Mesenteric fat pad (tissue), 1 donor: ENCODE measurements at places on chromosomes 7 and 10. TPM values are rescaled to one million over a fixed set of nuclear protein-coding genes. Genes with fewer than 3 reads are reported as not detected.

DNA sequence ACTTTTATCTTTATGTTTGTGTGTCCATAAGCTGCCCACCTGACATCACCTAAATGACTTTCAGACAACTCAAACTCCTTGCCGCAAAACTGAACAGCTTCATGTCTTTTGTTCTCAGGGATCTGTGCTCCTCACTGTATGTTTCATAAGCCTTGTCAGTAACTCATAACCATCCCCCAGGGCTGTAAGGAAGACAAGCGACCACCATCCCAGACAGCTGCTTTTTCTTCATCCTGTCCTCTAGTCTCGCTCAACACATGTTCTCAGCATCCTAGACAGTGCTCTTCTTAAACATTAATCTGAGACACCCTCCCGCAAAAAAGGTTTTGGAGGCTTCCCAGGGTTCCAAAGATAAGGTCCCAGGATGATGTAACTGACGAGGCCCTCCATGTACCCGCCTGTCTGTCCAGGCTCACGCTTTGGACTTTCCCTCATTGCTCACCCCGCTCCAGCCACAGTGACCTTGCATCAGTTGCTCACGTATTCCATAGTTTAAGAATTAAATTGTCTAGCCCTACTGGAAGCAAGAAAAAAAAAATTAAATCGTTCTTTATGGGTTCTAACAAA, 69.8 kb downstream of the MAP3K8 start:
- DNase-seq = no peak

DNA sequence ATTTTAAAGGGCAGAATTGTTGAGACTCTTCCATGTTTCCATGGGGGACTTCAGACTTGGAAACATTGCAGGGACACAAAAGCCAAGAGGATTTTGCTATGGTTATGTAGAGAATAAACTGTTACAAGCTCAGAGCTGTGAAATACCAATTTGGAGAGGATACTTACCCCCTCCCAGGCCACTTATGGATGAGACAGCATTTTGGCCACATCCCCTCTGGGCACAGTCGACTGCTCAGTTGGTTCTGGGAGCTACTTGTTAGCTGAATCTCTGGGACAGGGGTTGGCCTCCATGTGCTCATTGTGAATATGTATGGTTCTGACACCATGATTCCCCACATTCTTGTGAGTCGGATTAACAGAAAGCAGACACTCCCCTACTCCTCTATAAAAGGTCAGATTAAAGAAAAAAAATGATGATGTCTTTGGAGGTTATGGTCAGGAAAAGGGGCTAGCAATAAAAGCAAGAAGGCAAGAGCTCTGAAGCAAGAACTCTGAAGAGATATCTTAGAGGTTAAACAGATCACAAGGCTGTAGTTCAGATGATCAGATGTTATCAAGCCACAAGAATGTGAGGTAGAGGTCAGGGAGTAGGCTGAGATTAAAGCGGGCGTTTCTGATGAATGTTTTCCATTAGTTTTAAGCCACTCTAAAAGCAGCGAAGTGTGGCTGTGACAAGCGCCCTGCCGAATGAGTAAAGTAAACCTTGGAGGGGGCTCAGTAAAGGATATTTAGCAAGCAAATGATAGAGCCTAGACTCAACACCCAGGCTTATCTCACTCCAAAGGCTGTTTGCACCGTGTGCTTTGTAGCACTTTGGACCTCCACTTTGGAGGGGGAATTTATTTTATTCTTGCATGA, 17.2 kb downstream of the STAMBPL1 start:
- DNase-seq = no peak

DNA sequence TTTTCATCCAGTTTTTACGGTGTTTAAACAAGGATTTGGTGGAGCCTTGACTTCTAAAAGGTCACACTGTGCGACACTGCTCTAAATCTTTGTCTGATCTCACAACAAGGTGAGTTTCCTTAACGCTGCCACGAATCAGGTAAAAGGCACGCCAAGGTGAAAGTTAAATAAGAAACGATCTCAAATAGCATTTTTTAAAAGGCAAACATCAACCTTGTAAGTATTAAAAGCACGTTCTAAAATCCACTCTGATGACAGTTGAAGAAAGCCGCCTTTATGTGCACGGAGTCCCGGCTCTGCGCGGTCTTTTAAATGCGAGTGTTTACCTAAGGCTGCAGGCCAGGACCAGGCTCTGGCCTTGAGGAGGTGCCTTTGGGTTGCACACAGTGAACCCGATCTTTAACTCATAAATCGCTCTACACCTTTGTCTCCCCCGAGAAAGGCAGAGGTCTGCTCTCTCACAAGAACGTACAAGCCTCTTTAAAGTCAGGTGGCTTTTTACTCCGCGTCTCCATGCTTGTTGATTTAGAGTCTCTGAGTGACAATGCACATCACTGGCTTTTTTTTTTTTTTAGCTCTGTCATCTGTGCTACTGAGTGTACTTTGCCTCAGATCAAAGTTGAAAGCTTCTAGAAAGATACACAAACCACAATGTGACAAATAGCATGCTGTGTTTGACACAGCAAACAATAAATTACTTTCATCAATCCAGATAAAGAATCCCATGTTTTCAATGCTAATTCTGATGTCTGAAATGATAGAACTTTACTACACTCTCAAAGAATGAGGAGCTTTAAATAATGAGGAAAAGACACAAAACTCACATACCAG, 25.9 kb upstream of the RNF32 start:
- DNase-seq = no peak

GRCh38 chr7:99497766-99498545, 2.1 kb downstream of the ZNF394 start:
- no peak for DNase-seq

DNA sequence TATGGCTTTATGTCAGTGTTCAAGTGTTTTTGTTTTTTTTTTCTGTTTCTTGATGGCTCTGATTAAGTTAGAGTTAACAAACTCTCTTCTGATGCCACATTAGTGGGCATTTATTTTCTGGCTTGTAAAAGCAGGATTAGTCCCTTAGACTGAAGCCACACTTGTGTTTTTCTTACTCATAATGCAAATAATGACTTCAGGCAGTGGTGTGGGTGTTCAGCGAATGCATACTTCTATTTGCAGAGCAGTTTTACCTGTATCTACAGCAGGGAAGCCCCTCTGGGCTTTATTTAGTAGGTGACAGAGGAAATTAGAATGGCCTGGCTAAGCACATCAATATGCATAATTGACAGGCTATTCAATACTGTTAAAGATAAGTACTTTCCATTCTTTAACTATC, 79.9 kb downstream of the CNNM2 start:
- DNase-seq = no peak

The ZC3HAV1L gene
- total RNA-seq = 13.6 TPM

- DNase-seq = no peak
Measured at GRCh38 chr10:6877722-6878392, 297.8 kb upstream of the PRKCQ start.

GRCh38 chr7:134289841-134290240, 26.9 kb downstream of the SLC35B4 start:
- no peak for DNase-seq

DNA sequence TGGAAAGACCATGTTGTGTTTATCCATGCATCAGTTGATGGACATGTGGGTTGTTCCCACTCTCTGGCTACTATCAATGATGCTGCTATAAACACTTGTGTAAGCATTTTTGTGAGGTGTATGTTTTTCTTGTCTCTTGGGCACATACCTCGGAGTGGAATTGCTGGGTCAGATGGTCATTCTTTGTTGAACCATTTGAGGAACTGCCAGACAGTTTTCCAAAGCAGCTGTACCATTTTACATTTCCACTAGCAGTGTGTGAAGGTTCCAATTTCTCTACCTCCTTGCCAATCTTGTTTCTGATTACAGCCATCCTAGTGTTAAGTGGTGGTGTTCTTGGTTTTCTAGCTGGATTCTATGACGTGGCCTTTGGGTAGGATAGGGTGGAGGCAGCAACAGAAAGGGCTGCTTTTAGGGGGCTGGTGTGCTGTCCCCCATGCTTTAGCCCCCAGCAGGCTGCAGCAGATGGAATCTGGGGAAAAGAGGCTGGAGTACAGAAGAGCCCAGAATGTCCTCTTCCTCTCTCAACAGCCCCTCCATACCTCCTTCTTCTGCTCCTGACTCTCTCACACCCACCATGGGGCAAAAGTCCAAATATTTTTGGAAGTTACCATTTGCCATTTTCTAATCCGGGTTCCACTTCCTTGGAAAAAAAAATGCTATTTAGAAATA, 352.7 kb downstream of the FRMD4A start:
- no peak for DNase-seq

The TMEM176B gene
- 57.8 TPM for total RNA-seq
